Activated T-cell treated with anti-CD3 and anti-CD28 coated beads for 1 hour (primary cell): ENCODE measurements at places on chromosomes 7 and 10.

GRCh38 chr7:34430456-34430855 is 227.6 kb upstream of the NPSR1 start:
- DNase-seq = no peak

DNA sequence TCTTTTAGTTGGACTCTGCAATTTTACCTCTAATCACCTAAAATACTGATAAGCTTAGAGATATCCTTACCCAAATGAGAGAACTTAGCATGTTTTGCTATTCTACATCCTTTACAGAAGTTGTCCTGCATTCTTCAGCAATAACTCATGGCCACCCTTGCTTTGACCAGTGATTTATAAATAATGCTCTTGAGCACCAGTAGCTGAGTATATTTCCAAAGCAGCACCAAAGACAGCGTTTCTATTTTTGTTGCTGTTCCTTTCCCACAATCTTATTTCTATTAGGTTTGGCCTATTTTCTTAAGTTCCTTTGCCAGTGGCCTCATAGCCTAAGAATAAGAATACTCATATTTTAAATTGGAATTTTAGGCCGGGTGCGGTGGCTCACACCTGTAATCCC is 15.0 kb downstream of the ARPC1A start:
- no peak for DNase-seq

- DNase-seq = no peak
Measured at GRCh38 chr7:111593343-111593742, 31.1 kb upstream of the IMMP2L start.

DNA sequence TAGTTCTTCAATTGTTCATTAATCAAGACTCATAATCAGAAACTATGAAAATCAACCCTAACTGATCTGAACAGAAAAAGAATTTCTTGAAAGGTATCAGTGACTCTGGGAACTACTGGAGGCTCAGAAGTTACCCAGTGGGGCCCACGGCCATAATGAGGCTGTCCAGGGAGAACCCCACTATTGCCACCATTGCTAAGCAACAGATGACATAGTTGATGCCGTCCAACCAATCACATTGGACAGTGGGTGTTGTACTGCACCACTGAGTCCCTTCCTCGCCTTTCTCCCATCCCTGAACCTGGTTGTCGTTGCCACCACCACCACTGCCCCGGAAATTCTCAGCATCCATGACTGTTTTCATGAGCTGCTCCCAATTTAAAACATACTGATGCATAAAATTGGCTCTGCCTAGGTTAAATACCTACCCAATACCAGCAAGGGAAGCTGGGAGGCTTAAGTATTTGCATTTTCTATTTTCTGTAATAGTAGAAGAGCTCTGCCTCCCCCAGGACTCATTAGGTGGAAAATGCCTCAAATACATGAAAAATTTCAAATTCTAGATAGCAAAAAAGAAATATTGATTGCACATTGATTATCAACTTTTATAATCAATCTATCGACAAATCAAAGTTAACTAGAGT is 26.7 kb upstream of the USP6NL start:
- DNase-seq = no peak

DNA sequence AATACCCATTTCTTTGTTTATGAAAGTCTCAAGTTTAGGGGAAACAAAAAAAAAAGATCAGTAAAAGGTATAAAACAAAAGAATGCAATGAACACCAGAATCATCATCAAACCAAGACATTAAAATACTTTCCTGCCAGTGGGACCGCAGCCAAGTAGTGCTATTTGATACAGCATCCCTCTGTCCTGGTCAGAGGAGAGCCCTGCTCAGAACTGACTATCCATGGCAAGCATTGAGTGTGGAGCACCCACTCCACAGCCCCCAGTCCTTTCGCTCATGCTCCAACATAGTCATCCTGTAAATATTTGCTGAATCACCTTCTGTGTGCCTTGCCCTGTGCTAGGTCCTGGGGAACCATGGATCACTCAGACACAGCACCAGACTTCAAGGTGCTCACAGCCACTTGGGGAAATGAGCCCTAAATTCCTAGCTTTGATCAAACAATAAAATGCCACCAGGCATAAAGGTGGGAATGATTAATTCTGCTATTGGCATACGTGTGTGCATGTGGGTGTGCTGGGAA is 213.6 kb upstream of the TBX20 start:
- no peak for DNase-seq

- no peak for DNase-seq
Measured at GRCh38 chr10:43415544-43415943, 6.6 kb upstream of the HNRNPF start.

DNA sequence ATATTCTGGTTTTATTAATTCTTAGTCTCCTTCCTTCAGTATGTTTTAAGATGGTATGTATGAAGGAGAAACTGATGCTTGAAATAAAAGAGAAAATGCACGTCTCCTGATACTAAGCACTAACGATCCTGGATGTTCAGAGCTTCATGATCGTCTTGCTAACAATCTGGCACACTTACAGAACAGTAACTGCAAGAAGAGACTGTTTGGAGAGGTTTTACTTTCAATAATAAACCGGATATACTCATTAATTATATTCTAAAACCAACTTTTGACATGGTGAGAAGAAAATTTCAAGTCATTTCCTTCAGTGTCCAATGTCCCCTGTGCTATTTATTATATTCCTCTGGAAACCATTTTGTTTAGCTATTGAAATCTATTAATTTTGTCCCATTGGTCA is 251.0 kb downstream of the NXPH1 start:
- DNase-seq = no peak

- no peak for DNase-seq
Measured at GRCh38 chr7:151175047-151175792, 7.7 kb upstream of the GBX1 start.

- no peak for DNase-seq
Measured at GRCh38 chr10:30868611-30869010, 163.1 kb downstream of the ZNF438 start.
